HT1080 (cell line): ENCODE measurements at places on chromosomes 2 and 18. TPM values are rescaled to one million over a fixed set of nuclear protein-coding genes. Genes with fewer than 3 reads are reported as not detected.

GRCh38 chr2:127149384-127149783 is 42.4 kb upstream of the BIN1 start:
- DNase-seq = peak; percentile 96

DNA sequence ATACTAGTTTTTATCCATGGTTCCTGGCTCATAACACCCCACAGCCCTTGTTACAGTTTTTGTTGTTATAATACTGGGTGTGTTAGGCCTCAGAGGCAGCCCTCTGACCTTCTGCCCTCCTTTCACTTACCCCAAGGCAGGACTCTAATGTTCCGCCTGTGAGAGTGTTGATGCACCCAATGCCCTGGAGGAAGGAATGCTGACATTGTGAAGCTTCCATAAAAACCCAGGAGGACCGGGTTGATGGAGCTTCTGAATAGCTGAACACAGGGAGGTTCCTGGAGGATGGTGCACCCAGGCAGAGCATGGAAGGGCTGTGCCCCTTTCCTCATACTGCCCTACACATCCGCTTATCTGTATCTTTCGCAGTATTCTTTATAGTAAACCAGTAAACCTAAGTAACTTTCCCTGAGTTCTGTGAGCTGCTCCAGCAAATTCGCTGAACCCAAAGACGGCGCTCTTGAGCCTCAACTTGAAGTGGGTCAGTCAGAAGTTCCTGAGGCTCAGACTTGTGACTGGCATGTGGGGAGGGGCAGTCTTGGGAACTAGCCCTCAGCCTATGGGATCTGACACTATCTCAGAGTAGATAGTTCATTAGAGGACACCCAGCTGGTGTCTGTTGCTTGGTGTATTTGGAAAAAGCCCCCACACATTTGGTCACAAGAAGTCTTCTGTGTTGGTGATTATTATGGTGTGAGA is 10.4 kb downstream of the STON1 start:
- no peak for DNase-seq

- DNase-seq = no peak
Measured at GRCh38 chr2:151337643-151338042, 19.7 kb upstream of the TNFAIP6 start.

- DNase-seq = no peak
Measured at GRCh38 chr2:12270876-12271588, 445.7 kb upstream of the TRIB2 start.

- DNase-seq = no peak
Measured at GRCh38 chr2:224982910-224983711, 59.2 kb downstream of the DOCK10 start.

Gene EFHD1
- total RNA-seq = not detected in 2 replicates

Gene SCN2A
- total RNA-seq = 4.4 and 4.6 TPM in 2 replicates

Gene IL18RAP
- not detected in 2 replicates for total RNA-seq

Gene IMPA2
- 0.93 and 3.2 TPM in 2 replicates for total RNA-seq

Gene NETO1
- total RNA-seq = not detected in 2 replicates

Gene C1QL2
- 0.03 TPM in 1 of 2 replicates, not detected in the other for total RNA-seq
